Suppressor macrophage treated with lipopolysaccharide for 1 hour (primary cell): ENCODE measurements at places on chromosomes 3 and 15.

GRCh38 chr15:76057332-76058000 is 2.3 kb upstream of the TMEM266 start:
- peak; percentile 79 for DNase-seq

- no peak for DNase-seq
Observed at GRCh38 chr15:100198442-100198841, 143.3 kb downstream of the ADAMTS17 start.

DNA sequence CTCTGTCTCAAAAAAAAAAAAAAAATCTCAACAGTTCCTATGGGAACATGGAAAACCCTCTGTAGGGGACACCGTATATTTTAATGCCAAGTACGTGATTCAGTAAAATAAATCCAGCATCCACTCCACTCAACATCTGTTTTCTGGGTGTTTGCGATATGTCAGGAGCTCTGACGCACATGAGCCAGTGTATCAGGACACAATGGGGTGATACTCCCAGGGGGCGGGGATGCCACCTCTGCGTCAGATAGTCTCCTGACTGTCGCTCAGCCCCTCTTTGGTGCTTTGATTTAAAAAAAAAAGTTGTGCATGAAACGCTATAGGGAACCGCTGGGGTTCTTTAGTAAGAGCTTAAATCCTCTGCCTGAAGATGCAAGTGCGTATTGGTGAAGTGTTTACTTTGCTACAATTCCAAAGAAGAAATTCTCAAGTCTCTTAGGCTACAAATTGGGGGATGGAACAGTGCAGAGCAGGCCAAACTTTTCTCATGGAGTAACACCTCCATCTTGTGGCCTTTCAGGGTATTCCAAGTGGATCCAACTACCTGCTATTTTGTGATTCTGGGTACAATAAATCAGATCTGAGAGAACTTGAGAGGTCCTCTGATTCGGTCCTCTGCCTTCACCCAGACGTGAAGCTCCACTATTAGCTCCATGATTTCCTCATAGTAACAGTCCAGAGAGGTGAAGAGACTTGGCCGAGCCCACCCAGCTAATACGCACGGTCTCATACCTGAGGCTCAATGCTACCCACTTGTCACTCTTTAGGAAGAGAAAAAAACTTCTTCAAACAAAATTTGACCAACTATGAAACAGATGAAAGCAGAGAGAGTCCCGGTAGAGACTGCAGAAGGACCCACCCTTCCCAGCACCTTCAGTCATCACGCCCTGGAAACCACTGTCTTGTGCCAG is 9.3 kb upstream of the NR2E3 start:
- peak; percentile 67 for DNase-seq

- DNase-seq, result no peak
Observed at GRCh38 chr3:159593927-159594605, 394.6 kb upstream of the IL12A start.

- DNase-seq, result peak; percentile 53
Observed at GRCh38 chr15:78983146-78983918, 38.5 kb upstream of the CTSH start.

- no peak for DNase-seq
Observed at GRCh38 chr15:53296603-53297002, 462.9 kb downstream of the WDR72 start.

- DNase-seq, result peak; percentile 33
Observed at GRCh38 chr3:124351430-124352148, 359.7 kb upstream of the ROPN1 start.

- peak; percentile 23 for DNase-seq
Observed at GRCh38 chr15:66751579-66751978, 49.5 kb downstream of the SMAD6 start.

- no peak for DNase-seq
Observed at GRCh38 chr3:182117583-182117982, 405.9 kb downstream of the SOX2 start.

- no peak for DNase-seq
Observed at GRCh38 chr15:39018966-39019365, 454.4 kb upstream of the RASGRP1 start.

DNA sequence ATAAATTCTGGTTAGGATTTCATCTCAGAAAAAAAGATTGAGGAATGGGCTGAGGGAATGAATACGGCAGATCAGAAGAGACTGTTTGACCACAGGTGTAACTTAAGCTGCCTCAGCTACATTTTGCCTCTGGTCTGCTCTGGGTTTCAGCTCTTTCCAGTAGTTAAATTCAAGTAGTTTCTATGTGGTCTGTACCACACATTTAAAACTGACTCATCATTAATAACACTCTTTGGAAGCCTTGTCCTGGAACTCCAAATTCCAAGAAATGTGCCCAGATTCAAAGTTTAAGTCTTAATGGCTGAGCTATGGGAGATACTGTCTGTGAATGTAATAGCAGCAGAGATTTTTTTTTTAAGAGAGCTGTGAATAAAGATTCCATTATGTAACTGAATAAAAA is 133.1 kb upstream of the IGSF10 start:
- no peak for DNase-seq

DNA sequence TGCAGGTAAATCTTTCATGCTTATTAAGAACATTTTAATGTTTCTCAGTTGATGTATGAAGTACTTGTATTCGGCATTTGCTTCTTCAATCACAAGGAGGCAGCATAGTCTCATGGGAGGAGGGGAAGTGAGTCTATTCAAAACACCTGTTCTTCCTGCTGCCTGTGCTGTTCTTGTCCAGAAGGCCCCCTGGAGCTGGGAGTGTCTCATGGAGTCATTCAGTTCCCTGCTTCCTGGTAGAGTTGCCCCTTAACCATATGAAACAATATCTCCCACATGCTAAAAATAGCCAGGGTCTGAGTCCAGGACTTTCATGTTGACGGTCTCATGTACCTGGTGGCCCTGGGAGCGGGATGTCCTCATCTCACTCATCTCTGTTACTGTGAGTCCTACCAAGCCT is 15.5 kb upstream of the PPP1R2 start:
- DNase-seq, result no peak

DNA sequence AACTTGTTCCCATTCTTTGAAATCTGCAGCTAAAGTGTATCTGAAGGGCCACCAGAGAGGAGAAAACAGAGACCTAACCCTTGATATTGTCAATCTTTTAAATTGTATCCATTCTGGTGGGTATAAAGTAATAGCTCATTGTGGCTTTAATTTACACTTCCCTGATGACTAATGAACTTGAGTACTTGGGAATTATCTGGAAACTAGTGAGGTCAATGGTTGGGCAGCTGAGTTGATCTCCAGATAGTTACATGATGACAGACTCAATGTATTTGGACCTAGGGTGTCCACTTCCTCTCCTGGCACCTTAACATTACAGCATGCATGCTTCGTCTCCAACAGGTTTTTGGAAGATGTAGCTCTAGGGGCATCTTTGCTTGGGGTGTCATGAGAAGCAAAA is 195.2 kb downstream of the PDCD6IP start:
- DNase-seq, result no peak

GRCh38 chr3:71949442-71949841 is 164.5 kb upstream of the PROK2 start:
- DNase-seq, result no peak

DNA sequence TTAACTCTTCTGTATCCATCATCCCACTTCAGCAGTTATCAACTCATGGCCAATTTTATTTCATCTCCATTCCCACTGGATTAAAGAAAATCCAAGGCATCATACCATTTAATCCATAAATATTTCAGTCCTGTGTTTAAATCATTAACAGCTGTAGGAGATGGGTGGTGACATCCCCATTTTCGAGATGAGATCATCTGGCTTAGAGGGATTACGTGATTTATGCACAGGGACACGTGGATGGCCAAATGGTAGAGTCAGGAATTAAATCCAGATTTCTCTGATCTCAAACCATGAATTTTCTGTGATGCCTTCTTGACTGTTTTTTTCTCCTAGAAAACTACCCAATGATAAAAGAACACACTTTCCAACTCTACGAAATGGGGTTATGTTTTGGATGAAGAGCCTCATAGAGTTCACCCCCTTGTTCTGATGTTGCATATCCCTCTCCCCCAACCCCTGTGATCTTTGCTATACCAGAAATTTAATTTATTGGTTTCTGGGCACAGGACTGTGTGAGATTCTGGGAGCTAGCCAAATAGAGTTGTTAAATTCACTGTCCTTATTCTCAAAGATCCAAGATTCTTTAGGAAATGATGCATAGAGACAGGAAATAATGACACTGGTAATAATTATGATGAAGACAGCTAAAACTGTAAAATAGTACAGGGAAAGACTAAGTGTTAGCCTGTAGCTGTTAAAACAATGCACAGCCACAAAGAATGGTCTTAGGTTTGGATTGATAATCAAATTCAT is 7.4 kb downstream of the ZNF589 start:
- no peak for DNase-seq

DNA sequence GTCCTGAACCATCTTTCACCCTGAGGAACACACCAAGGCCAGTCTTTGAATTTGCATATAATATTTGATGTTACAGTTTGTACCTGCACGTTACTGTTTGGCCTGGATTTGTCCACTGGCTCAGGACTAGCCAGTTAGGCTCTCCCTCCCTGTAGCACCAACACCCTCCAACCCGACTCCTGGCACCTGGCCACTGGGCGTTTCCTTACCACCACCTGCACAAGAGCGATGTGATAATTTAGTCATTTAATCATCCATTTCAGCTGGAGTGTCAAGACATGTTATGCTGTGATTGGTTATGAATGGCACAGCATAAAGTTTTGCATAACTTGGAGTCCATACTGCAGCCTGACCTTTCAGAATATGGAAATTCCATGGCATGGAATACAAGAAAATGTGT is 242.4 kb downstream of the KCNMB2 start:
- DNase-seq, result no peak

GRCh38 chr3:16686679-16687078 is 81.5 kb upstream of the DAZL start:
- no peak for DNase-seq

GRCh38 chr3:136018876-136019275 is 53.3 kb downstream of the PPP2R3A start:
- no peak for DNase-seq

GRCh38 chr3:130276203-130276803 is 69.2 kb upstream of the COL6A5 start:
- peak; percentile 50 for DNase-seq

- peak; percentile 54 for DNase-seq
Observed at GRCh38 chr3:45644791-45645201, 44.4 kb upstream of the SACM1L start.

DNA sequence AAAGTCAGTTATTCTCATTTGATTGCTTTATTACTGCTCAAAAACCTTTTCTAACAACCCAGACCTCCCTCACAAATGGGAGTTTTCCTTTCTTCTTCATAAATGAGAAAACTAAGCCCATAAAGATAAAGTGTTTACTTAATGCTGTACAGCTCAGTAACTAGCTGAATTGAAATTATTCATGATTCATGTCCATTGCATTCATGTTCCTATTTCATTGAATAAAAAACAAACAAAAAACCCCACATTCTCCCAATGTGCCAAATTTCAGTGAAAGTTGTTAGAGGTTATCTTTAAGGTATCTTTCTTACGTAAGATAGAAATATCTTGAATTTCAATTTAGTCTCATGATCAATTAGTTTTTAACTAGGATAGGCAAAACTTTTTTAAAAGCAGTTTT is 2.8 kb downstream of the PLSCR2 start:
- DNase-seq, result no peak

- no peak for DNase-seq
Observed at GRCh38 chr3:53890726-53891475, 758 bp downstream of the SELENOK start.

DNA sequence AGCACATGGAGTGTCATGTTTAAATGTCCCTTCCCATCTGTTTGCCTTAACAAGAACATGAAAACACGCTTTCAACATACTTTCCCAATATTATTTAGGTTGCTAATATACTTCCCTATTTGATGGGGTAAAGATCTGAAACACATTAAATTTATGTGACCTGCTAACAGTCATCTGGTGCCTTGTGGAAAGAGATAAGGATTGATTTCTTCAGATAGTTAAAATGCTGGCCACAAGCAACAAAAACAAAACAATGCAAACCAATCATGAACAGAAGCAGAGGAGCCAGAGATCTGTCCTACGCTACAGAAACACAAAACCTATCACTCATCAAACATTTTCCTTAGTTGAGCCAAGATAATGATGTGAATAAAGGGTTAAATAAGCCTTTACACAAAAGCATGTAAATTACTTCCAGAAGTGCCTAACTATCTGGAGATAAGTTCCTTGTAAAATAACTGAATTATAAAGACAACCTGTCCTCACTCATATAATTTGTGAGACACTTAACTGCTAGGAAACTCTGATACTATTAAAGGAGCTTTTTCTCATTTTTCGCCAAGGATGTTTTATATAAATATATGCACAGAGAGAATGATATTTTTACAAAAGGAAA is 109.9 kb downstream of the NSUN3 start:
- no peak for DNase-seq

DNA sequence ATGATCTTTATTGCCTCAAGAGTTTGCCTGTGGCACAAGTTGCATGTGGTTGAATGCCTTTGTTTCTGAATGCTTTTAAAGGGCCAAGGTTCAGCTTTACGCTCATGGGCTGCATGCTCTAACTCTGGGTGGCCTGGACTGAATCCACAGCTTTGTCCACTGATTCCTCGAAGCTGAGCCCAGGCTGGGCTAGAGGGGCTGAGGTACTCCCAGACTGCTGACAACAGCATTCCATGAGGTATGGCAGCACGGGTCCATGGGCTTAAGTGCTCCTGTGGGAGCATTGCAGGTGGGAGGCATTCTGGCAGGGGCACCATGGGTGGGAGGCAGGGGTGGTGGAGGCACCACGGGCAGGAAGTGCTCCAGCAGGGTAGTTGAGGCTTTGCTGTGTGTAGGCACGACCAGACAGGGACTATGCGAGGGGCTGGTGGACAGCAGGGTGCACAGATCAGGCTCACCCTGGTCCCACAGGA is 61.6 kb downstream of the GLCE start:
- no peak for DNase-seq

- DNase-seq, result no peak
Observed at GRCh38 chr15:25556136-25556535, 117.3 kb upstream of the UBE3A start.

DNA sequence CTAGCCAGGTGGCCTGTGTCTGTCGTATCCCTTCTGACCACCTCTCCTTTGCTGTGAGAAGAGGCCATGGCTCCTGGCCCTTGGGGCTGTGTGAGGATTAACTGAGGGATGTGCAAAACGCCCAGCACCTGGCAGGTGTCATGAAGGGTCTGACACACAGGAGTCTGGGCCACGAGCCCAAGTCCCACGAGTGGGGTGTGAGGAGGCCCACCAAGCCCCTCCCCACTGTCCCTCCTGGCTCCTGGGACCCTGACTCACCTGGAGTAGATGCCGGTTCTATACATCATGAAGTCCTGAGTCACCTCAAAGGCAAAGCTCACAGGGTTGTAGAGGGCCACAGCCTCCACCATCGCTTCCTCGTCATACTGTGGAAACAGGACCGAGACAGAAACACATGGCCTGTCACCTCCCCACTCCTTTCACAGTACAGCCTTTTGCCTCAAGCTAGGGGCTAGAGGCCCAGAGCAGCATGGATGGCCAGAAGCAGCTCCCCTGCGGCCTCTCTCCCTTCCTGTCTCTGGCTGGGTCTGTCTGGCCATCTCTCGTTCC is 19.7 kb downstream of the CTSH start:
- DNase-seq, result no peak

- no peak for DNase-seq
Observed at GRCh38 chr3:31476209-31476608, 56.5 kb upstream of the STT3B start.
